Neural progenitor cell (in vitro differentiated cells): ENCODE measurements at places on chromosomes 3 and 15. TPM values are rescaled to one million over a fixed set of nuclear protein-coding genes. Genes with fewer than 3 reads are reported as not detected.

GRCh38 chr15:44812029-44812517, 75.7 kb downstream of the TRIM69 start:
- no peak for DNase-seq

DNA sequence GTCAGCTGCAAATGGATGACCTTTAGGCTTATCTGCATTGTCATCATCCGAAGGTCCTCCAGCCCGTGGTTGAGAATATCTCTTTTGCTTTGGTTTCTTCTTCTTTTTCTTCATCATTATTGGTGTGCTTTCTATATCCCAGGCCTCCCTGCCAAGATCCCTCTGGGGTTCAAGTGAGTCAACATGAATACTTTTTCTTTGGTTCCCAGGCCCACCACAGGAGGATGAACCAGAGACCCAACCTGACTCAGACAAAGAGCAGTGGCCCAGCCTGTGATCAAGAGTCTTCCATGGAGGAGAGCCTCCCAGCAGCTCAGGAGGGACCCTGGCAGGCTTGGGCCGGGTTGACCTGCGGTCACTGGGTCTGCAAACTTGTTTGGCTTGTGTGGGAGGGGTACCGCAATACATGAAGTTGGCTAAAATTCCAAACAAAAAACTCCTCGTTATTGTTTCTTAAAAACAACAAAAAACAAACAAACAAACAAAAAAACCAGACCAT, 104.2 kb downstream of the MAP4 start:
- DNase-seq, result no peak

TNNC1 gene
- 0.67 and 5.8 TPM in 2 replicates for total RNA-seq

DNA sequence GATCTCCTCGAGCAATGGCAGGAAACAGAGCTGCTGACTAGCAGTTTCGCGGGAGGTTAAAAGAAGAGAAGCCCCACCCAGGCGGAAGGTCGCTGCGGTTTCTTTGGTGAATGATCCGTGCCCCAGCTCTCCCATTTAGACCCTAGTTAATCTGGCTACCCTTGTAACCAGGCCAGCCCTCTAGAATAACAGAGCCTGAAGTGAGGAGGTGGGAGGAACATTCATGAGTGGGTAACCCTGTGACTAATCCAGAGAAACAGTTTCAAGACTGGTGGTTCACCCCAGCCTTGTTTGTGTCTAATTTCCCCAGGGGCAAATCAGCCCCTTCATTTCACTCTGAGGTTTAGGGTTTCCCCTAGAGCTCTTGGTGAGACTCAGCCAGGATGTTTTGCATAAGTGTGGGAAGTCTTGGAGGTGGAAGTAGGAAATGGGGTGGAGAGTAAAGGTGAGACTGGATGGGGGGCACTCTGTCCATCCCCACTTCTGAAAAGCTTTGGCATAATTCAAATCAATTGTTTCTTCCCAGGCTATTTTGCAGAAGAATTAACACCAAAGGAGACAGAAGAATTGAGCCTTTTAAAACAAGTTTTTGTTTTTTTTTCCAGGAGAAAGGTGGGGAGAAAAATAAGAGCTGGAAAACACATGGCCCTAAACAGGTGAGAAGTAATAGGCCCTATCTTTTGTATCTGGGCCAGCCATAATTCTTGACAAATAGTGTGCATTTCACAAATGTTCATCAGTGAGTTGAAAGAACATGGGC, 303.1 kb downstream of the RPLP1 start:
- DNase-seq, result no peak

TP63 gene
- total RNA-seq, result 0.62 TPM in 1 of 2 replicates, not detected in the other

EFL1 gene
- total RNA-seq, result 30.1 and 42.4 TPM in 2 replicates

GRCh38 chr3:10992017-10992942, at the start of gene SLC6A1:
TSS of gene SLC6A1 (plus strand) at chr3:10992748. CDS start at chr3:11017212, 24,464 bp downstream.
- DNase-seq, result peak; percentile 73

DNA sequence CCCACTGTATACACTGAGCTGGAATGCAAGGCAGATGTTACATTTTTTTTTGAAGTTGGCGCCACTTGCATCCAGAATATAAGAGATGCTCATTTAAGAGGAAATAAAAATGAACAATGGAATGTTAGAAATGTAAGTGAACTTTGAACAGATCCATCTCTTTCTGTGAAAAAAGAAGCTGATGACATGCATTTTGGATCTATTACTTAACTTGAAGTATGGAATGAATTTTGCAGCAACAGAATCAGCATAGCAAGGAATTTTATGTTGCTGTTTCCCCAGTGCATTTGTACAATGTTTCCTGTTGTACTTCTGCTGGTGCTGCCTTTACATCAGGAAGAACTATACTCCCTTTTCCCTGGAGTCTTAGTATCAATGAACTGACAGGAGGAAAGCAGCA, 178.2 kb downstream of the LSAMP start:
- no peak for DNase-seq

DNA sequence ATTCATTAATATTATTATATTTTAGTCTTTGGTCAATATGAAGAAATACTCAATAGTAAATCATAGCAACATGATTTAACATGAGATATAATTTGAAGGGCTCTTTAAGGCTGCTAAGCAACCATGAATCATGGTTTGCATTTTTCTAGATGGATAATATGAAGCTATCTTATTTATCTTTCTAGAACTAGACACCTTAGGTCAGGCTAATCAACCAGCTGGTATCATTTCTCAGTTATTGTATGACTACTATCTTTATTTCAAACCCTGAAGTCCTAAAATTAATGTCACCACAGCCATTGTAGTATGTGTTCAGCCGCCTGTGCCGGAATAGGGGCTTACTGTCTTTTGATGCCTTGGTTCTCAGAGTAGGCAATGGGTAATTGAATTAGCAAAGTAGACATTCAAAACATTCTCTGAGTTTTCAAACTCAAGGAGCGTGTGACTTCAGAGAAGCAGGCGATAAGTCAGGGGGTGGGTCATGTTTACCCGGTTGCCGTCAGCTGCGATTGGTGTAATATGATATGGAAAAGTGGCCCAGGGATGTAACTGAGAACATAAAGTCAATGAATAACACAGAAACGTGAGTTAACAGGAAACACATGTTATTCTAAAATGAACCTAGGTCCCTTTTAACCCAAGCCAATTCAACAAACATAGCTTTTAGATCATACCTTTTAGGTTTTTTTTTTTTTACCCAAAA, 93.4 kb upstream of the CTDSPL start:
- no peak for DNase-seq

- peak; percentile 3 for DNase-seq
Measured at GRCh38 chr15:50702762-50703334, 16.3 kb upstream of the TRPM7 start.

FBXL2 gene
- total RNA-seq, result 13.8 and 18.2 TPM in 2 replicates

DNA sequence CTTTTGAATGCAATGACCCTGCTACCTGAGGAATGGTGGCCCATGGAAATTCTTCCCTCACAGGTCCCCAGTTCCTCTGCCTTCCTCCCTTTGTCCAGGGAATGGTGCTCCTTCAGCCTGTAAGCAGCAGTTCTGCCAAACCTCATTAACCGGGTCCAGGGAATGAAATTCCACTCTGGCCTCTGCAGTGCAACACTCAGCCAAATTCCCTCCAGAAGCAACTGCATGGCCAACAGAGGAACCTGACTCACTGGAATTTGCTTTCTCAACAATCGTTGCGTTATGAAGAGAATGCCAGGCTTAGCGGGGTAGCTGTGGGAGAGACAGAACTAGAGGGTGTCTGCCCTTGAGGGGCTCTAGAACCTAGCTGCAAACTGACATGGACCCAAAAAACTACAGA, 449.4 kb upstream of the PROK2 start:
- DNase-seq, result no peak

DNA sequence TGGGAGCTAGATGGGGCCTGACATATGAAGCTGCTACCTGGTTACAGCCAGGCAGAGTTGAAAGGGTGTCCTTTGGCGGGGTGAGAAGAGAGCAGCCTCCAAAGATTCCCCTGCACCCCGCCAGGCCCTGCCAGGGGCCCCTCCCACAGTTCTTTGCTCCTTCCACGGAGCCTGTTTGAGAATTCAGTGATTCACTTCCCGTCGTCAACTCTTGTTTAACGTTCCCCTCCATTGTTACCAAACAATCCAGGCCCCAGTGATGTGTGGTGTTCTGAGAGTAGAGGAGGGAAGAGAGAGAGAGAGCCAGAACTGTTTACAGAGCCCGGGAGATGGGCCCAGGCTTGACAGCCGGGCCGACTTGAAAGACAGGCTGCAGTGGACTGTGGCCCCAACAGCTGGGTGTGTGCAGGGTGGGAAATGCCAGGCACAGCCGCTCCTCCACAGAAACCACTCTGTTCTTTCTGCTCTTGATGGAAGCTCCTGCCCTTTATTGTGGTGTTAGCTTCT, 81.5 kb downstream of the SMAD3 start:
- DNase-seq, result peak; percentile 56

DUOXA2 gene
- not detected in 2 replicates for total RNA-seq

GRCh38 chr3:107430996-107431245, 53.7 kb downstream of the CCDC54 start:
- no peak for DNase-seq

NT5DC2 gene
- total RNA-seq, result 210 and 364 TPM in 2 replicates

DNA sequence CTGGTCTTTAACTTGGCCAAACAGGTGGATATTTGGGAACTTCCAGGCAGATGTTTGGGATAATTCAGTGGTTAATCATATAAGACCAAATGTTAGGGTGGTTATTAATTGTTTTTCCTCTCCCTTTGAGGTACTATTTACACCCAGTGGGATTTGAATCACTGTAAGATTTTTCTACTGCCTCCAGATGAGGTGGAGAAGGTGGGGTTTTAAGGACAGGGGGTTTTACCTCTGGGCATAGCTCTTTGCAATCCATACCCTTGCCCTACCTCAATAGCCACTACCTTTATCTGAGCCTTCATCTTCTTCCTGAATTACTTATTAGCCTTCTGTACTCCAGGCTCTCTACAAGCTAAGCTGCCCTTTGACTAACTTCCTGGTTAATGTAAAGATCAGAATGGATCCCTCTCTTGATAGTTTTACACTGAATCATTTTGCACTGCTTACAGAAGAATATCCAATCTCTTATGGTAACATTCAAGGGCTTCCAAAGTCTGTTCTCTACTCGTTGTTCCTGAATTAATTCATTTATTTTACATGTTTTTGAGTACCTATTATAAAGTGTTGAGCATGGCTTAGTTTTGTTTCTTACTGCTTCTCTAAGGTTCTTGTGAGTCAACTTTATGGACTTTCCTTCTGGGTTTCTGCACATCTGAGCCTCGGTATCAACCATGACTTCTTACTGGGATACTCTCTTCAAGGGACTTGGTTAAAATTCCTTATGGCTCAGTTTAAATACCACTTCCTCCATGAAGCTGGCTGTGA, 331.2 kb upstream of the TBL1XR1 start:
- no peak for DNase-seq

APOD gene
- total RNA-seq, result not detected in 2 replicates

FOXB1 gene
- total RNA-seq, result 7.3 and 9.6 TPM in 2 replicates

GRCh38 chr3:2061360-2061759, 37.3 kb upstream of the CNTN4 start:
- peak; percentile 49 for DNase-seq

MIX23 gene
- 52.9 and 104 TPM in 2 replicates for total RNA-seq

CYP19A1 gene
- total RNA-seq, result not detected in 2 replicates

GRCh38 chr15:78422571-78423340, 15.3 kb upstream of the IREB2 start:
- DNase-seq, result peak; percentile 73

DNA sequence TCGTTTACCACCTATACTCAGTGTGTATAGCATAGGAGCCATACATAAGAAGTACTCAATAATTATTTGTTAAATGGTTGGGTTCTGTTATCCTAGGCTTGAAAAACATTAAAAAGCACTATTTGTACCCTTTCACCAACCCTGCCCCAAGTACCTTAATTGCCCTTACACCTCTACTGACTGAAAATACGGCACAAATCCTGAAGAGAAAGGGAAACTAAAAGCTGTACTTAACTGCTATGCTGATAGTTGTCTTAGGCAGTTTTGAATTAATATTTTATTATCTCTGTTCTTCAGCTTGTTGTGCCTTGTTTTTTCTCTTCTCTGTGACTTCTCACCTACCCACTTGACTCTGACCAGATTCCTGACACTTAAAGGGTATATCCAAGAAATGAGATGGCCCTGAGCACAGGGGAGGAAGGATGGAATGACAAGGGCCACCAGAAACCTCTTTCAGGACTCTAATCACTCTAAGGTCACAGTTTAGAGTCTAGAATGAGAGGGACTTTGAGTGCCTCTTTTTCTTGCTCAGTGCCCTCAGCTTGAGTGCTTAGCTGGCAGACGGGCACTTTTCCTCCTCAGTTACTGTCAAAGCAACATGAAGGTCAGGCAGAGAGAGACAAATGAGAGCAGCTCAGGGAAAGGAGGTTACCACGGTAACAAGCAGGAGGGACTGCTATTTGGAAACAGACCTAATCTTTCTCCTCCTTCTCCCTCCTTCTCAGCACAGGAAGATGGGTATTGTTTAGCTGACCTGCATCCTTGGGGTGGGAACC, 136.5 kb downstream of the ZNF609 start:
- DNase-seq, result peak; percentile 78

DNA sequence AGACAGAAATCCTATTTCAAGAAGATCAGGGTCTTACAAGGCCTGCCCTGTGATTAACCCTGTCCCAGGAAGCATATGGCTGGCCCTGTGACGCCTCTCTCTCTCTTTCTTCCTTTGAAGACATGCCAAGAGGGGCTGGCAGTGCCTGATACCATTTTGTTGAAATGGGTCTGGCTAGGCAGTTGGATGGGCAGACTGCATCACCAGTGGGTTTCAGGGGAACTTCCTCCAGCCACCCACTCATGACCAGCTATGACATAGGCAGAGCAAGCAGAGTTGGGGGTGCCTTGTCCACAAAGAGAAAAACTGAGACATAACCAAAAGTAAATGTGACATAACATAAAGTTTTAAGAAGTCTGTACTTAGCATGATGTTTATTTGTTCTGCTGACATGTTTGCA, 31.4 kb upstream of the MANF start:
- DNase-seq, result no peak

GRCh38 chr3:56019490-56020146, 448.6 kb downstream of the ERC2 start:
- no peak for DNase-seq

PLSCR4 gene
- 0.71 and 1.0 TPM in 2 replicates for total RNA-seq

DNA sequence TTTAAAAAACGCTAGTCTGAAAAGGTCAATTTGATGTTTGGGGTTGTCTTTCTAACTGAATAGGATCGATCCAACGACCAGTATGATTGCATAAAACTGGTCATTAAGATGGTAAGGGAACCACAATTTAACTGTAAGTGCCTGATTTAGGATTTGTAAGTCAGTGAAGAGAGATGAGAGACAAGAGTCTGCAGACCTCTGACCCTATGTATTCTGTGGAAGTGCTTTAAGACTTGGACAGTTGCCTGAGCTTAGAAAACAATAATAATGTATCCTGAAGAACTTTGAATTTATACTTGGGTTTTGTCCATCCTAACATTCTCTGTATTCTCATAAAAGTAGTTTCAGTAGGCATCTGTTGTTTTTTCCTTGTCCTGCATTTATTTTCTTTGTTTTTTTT, 221.4 kb upstream of the SUCLG2 start:
- no peak for DNase-seq

- DNase-seq, result no peak
Measured at GRCh38 chr3:160831401-160831800, 75.4 kb downstream of the PPM1L start.
